ENCODE measurements at places on chromosomes 11 and 22.

GRCh38 chr11:14149683-14150082 lies 187.2 kb downstream of the SPON1 start:
- DNase-seq: no peak

GRCh38 chr11:134521452-134522289 lies 109.6 kb upstream of the B3GAT1 start:
- DNase-seq: no peak

DNA sequence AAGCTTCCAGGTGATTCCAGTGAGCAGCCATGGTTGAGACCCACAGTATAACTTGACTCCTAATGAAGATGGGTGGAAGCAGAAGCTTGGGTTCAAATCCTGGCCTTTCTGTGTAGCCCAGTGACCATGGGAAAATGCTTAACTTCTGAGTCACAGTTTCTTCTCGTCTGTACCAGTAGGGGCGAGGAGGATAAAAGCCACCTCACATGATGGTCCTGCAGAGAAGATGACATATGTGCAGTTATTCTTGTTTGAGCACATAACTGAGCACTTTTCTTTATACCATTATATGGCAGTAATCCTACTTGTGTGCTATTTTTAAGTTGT lies 4.9 kb downstream of the TMEM109 start:
- no peak for DNase-seq

DNA sequence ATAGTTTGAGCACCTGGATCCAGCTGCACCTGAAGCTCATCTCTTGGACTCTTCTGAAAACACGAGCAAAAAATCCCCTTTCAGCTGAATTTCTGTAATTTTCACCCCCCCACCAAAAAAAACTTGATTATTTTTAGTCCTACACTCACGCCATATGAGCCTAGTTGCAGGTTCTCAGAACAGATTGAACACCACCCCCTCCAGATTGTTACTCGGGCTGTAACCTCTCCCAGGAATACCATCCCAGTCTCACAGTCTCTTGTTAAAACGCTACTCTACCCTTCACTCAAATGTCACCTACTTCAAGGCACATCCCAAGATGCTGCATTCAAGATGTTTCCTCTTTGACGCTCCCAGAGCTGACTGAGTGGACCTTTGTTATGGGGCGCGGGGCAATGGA lies 96.3 kb upstream of the PRDM11 start:
- no peak for DNase-seq

DNA sequence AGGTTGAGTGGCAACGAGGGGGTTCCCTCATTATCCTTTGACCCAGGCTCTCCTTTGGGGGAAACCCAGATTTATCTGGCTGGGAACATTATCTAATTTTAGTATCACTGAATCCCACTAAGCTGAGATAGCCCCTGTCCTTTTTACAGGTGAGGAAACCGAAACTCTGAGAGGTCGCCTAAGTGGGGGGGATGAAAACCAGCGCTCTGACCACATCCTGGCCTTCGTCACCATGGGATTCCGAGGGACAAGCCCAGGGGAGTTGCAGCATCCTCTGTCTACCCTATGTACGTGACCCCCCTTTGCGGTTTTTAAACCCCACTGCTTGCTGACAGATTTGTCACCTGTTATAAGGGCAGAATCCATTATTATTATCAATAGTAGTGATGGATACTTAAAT lies 61.0 kb downstream of the ISX start:
- no peak for DNase-seq

DNA sequence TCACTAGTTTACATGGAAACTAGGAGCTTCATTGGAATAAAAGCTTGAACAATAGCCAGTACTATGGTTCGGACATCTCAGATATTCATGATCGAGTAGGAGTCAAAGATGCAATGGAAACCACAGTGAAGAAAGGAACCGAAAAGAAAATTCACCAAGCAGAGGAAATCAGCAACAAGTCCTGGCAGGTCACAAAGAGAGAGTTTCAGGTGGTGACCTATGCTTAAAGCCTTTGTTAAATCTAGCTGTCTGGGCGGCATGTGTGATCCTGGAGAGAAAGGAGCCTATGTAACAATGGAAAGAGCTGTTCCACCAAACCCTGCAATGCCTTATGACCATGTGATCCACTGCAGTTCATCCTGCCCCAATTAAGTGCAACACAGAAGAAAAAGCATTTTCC lies 68.9 kb upstream of the POU2AF2 start:
- no peak for DNase-seq

DNA sequence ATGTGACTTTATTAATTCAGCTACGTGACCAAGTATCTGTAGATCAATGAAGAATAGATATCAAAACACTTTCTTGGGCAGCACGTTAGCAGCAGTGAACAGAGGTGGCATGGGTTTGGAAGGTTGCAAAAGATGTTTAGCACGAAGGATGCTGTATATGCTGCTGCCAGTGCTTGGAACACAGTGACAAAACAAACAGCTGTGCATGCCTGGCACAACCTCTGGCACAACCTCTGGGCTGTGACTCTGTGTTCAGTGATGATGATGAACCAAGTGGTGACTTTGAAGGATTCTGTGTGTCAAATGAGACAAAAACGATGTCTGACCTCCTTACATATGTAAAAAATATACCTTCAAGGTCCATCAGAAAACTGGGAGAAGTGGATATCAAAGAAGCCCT lies 104.7 kb downstream of the TBC1D22A start:
- no peak for DNase-seq

- no peak for DNase-seq
Measured at GRCh38 chr22:22428222-22429098, 80.1 kb downstream of the ZNF280B start.

DNA sequence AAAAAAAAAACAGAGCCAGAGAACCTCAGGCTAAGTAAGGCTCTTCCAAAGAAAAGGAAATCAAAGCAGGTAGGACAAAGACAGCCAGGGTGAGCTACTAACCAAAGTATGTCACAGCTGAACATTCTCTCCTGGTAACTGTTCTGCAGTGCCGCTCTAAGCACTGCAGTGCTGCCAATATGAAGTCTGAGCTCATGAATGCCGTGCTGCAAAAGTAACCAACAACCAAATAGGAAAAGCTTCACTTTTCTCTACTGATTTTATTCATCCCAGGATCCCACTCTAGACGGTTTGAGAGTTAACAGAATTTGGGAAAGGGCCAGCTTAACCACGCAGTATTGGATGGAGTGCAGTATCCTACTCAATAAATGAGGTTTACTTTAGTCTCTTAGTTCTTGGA lies 3.5 kb downstream of the SIK3 start:
- no peak for DNase-seq

DNA sequence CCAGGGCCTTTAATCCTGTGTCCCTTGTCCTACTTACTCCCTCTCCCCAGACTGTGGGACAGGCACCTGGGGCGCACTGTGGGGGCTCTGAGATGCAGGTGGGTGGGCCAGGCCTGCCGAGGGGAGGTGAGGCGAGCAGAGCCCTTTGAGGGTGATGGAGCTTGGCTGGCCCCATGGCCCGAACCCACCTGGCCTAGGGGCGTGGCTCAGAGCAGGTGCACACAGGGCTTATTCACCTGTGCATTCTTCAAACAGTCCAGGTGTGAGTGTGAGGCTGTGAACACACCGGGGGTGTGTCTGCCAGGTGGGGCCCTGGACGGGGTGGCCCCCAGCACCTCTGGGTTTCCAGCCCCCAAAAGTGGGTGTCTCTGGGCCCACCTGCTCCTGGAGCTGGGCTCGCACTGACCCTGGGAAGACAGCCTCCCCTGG lies 9.0 kb upstream of the MUC5AC start:
- no peak for DNase-seq

DNA sequence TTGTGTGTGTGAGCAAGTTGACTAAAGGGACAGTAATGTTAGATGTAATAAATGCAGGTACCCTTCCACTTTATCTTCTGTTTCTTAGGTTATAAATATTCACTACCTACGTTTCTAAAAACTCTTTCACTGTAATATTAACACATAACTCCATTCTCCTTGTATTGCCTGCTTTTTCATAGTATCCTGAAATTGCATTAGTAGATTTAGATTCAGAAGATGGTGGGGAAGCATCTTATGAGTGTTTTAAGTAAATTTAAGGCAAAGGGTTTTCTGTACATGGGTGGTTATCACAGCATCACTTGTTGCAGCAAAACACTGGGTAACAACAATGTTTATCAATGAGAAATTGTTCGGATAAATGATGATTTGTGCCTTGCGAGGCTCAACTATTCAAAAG lies 115.2 kb upstream of the VPREB1 start:
- DNase-seq: no peak

DNA sequence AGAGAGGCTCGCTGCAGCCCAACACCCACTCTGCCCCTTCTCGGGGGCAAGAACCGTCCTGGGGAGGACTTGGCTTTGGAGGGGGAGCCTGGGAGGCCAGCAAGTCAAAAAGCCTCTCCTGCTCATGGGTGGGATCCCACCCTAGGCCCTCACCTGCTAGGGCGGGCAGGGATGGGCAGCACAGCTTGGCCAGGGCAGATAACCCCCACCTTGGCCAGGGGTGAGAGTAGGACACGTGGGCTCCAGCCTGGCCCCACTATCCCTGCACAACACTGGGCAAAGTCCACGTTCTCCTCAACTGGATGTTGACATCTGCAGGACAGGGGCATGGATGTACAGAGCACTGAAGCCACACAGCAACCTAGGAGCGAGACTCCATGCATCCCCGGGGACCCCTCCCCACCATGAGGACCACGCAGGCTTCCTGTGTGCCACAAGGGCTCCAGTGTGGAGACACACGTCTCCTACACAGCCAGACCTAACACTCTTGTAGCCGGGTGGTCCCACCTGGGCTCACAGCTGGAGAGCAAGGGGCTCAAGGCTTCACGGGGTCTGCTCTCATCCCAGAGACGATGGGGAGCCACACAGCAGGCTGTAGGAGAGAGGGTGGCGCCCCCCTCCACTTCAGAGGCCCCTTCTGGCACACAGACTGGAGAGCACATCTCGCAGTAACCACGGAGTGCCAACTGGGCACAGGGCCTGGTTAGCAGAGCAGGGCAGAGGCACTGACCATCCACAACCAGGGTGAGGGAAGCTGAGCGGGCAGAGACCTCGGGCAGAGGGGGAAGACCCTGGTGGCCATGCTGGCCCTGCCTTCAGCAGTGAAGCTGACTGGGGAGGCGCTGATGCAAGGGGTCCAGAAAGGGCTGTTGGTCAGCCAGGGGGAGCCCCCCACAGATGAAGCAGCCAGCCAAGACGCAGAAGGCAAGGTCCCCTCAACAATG lies 171.1 kb downstream of the CRYBB2 start:
- DNase-seq: no peak

- no peak for DNase-seq
Measured at GRCh38 chr11:17760102-17761029, 25.8 kb downstream of the KCNC1 start.

- DNase-seq: no peak
Measured at GRCh38 chr11:75597636-75598035, 35.6 kb downstream of the SERPINH1 start.

DNA sequence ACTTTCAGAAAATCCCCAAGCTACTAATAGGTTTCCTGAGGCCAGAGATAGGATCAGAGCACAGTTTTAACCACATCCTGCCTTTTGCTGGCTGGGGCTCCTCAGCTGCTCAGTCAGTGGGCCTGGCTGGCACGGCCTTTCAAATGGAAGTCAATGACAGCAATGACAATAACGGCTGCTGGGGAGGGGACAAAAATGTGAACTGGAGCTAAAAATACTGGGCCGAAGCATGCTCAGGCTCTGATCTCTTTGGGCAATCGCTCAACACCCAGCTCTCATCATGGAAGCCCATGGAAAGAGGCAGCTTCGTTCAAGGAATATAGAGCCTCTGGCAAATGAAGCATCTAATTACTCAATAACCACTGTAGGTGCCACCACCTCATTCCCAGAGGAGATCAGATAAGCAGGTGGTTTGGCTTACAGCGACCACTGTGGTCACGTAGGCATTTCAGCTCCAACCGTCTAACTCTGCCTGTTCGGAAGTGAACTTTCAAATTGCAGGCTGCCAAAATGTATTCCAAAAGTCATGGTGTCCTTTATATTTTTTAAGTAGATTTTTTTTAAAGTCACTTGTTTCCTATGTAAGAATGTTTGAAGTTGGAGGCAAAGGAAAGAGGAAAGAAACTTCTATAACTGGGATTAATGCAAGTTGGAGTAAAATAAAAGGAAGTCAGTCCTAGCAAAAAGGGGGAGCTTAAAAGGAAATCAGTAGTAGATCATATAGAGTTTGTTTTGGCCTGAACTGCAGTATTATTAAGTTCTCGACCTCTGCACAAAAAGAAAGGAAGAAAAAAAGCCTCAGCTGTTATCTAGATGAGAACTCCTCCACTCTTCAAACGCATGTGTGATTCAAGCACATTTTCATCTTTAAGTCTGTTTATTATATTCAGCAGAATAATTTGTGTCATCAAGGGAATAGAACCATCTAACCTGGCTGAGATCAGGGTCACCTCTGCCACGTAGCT lies 14.1 kb downstream of the WT1 start:
- DNase-seq: no peak

GRCh38 chr11:133714471-133715375 lies 130.6 kb downstream of the SPATA19 start:
- no peak for DNase-seq

DNA sequence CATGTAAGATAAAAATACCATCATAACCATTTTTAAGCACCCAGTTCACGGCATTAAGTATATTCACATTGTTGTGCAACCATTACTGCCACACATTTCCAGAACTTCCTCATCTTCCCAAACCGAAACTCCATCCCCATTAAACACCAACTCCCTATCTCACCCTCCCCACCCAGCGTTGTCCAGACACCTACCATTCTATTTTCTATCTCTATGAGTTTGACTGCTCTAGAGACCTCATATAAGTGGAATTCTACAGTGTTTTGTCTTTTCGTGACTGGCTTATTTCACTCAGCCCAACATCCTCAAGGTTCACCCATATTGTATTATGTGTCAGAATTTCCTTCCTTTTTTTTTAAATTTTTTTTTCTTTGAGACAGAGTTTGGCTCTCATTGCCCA lies 45.2 kb downstream of the PPFIA1 start:
- no peak for DNase-seq

DNA sequence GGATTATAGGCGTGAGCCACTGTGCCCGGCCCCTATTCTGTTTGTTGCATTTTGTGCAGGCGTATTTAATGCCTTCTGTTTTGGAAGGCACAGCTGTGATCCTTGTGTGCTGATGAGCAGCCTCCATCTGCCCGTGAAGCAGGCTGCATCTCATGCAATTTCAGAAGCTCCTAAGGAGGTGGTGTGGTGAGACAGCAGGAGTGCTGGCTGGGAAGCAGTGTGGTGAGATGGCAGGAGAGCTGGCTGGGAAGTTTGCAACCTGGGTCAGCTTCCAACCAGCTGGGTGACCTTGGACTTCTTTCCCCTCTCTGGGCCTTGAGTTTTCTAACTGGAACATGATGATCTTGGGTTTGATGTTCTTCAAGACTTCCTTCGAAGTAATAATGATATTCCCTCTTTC lies 525.1 kb downstream of the TBC1D22A start:
- DNase-seq: no peak

- DNase-seq: no peak
Measured at GRCh38 chr11:134987223-134987768, 575.3 kb upstream of the B3GAT1 start.

DNA sequence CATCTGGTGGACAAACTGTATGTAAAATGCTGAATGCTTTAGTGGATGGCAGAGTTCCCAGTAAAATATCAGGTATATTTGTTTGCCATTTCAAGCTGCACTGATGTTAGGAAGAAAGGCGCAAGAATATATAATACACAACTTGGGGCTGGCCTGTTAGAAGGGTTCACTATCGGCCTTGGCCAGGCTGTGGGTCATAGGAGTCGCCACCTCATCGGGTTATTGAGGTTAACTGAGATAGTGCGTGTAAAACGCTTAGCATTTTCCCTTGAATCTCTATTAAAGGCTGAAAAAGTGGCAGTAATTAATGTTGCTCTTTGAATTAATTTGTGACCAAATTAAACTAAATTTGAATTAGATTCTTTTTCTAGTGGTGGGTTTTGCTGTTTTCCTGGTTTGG lies 5.1 kb downstream of the FAM118A start:
- DNase-seq: no peak

- no peak for DNase-seq
Measured at GRCh38 chr11:23236826-23237555, 376.7 kb upstream of the CCDC179 start.

All from activated CD4-positive, CD25-positive, alpha-beta regulatory T cell treated with anti-CD3 and anti-CD28 coated beads, Interleukin-2, amount 50 U/mL, for 16 hours (primary cell).